Stimulated activated CD4-positive, alpha-beta T cell treated with anti-CD3 and anti-CD28 coated beads, Interleukin-2, amount 100 ng/mL, for 24 hours (primary cell): ENCODE measurements at places on chromosomes 2 and 18.
A peak's percentile ranks its signal among the peaks of the same experiment; 100 is the strongest.

DNA sequence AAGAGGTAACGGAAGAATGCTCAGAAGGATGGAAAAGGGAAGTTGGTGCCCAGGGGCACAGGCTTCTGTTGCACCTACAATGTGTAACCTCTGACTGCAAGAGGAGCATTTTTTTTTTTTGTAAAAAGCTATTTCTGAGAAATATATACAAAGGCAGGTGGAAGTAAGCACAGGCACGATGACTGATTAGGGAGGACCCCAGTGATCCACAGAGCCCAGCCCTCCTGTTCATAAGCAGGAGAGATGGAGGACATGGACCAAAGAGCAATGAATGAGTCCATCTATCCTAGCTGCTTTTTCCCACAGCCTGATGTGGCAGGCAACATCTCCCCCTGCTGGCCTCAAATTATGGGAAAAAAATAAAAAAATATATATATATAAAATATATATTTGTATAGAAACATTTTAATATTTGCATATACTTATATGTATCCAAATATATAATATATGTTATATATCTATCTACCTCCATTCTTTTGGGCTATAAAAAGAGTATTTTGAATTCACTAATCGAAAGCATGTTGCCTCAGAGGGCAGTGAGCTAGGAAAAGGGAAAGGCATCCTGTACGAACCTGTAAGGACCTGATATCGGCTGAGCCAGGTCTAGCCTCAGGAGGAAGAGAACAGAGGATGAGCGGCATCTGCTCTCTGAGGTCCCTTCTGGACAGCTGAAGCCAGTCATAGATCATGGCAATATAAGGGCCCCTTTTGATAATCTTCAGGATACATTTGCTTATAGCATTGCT lies 166.0 kb upstream of the STK17B start:
- peak; percentile 28 for DNase-seq

DNA sequence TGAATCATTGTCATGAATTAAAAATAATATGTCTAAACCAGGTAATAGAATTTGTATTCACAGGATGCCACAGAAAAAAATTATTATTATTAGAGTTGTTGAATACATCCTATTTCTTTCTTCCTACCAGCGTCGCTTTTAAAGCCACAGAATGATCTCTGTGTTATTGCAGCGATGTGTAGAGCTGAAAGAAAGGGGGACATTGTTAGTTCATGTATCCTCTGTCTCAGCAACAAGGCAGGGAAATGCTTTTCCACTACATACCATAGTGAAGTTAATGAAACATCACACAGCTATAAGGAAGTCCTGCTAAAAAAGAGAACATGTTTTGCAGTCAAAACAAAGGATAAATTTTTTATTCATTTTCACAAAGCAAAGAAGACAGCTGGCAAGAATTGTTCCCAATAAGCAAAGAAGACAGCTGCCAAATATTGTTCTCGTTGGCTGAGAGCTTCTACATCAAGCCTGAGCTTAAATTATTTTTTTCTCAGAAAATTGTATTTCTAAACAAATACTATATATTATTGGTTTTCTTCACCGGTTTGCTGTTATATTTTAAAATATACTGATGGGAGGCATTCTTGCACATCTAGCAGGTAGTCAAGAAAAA lies 1234.4 kb downstream of the SUCLG1 start:
- DNase-seq = no peak

- no peak for DNase-seq
These were observed 15.0 kb downstream of the PRKAG3 start for GRCh38 chr2:218816561-218817011.

DNA sequence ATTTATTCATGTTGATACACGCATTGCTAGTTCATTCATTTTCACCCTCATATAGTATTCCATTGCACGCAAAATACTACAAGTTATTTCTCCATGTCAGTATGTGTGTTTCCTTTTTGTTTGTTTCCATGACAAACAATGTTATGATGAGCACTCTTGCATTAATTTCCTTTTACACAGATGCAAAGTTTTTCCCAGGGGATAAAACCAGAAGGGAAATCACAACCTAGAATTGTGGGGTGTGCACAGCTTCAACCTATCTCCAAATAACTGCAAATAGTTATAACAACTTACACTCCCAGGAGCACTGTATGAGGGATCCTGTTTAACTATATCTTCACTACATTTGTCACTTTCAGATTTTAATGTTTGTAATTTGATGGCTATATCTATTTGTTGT lies 87.1 kb downstream of the ANKRD44 start:
- no peak for DNase-seq

- DNase-seq = no peak
These were observed 17.8 kb upstream of the GPR75 start for GRCh38 chr2:53877556-53877955.

DNA sequence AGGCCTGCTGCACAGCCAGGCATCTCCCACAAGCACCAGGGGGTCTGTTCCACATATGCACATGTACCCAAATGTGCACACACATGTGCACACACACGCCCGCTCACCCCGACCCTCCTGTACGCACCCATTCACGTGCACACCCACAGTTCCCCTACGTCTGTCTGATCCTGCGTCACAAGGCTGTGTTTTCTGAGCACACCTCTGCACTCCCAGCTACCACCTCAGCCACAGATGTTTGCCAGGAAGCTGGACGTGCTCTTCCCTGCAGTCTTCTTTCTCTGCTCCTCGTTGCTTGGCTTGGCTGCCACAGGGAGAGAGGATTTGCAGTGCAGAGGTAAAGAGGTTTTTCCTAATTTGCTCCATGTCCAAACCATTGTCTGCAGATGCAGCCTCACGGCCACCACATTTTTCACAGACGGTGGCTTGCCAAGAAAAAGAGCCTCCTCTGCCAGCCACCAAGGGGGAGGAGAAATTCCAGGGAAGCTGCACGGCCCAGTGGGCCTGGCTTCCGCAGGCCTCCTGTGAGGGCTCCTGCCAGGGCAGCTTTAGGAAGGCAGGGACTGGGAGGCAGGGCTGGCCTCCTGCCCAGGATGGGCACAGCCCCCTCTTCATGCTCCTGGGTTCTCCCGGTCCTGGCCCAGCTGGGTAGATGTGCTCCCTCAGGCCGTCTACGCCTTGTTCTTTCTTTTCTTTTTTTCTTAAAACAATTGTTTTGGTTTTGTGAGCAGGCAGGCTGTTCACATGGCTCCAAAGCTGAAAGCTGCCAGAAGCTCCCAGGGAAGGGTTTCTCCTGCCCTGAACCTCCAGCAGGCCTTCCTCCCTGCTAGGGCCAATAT lies 29.3 kb upstream of the HS6ST1 start:
- DNase-seq = no peak

- DNase-seq = no peak
These were observed 16.9 kb downstream of the QPCT start for GRCh38 chr2:37361216-37361815.

GRCh38 chr2:40760071-40760666 lies 308.3 kb upstream of the SLC8A1 start:
- DNase-seq = no peak

GRCh38 chr2:186294248-186294888 lies 191.7 kb upstream of the ZC3H15 start:
- DNase-seq = no peak

GRCh38 chr2:84121-84520 lies 37.8 kb upstream of the FAM110C start:
- no peak for DNase-seq

DNA sequence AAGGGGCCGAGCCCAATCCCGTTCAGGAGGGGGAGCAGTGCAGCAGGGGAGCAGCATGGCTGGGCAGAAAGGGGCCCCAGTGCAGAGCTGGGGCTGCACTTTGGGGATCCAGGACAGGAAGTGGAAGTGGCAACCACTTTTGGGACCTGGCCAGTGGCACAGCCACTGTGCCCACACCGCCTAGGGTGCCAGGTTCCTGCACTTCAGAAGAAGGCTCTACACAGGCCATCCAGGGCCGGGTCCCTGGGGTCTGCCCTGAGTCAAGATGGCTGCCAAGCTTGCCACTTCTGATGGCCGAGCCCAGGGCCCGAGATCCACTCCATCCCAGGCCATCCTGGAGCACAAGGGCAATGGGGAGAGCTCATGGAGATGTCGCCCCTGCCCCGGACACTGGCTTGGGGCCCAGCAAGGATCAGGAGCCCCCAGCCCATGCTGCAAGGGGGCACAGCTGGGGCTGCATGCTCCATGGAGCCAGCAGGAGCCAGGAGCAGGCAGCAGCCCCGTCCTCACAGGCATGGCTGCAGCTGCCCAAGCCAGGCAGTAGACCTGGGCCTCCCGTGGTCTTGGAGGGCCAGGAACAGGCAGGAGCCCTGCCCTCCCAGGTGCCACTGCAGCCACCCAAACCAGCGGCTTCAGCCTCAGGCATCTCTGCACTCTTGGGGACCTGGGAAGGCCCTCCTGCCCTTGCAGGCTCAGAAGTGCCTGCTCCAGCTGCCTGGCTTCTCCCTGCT lies 35.0 kb upstream of the ID2 start:
- no peak for DNase-seq

DNA sequence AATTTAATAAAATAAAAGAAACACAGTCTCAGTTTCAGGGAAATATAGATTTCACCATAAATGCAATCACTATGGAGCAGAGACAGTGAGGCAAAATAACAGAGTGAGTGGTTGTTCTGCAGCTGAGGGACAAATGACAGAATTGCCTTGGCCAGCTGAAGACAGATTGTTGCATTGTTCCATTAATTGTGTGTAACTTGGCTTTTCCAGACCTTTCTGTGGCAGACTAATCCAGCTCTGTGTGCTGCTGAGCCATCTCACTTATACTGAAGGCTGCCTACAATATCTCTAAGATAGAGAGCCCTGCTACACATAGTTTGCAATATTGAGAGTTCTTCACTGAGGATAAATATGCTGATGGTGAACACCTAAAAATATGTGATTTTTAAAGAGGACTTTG lies 11.5 kb downstream of the LRRTM1 start:
- DNase-seq = no peak

- no peak for DNase-seq
These were observed 37.7 kb upstream of the IGFBP5 start for GRCh38 chr2:216733046-216733445.

- DNase-seq = no peak
These were observed 231.5 kb downstream of the TTC32 start for GRCh38 chr2:19670303-19670702.

DNA sequence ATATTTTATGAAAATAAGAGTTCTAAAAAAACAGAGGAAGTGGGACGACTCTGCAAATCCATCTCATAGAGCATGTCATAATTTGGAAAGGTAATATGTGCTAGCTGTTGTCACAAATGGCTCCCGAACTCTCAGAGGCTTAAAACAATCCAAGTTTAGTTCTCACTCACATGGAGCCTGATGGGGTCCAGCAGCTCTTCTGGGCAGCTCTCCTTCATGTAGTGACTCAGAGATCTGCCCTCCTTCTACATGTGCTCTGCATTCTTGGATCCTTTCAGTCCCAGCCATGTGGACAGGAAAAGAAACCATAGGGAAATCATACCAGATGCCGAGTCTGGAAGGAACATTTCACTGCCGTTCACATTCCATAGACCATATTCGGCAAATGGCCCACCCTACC lies 180.1 kb upstream of the APCDD1 start:
- no peak for DNase-seq

- DNase-seq = no peak
These were observed 85.4 kb upstream of the ALPP start for GRCh38 chr2:232293191-232293590.

DNA sequence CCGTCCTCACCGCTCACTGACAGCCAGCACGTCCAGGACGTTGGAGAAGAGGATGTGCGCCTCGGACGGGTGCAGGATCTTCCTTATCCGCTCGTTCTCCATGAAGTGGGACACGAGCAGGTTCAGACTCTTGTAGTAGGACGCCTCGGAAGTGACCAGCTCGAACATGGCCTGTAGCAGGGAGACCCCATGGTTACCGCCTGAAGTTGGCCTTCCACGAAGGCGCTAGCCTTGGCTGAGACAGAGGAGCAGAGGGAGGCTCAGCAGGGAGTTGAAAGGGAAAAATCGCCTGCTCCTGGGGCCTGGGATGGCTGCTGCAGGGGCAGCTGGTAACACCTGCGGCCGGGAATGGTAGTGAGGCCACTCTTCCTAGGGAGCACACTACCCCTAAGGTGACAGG lies 24.7 kb downstream of the SNORC start:
- no peak for DNase-seq
